ENCODE measurements at places on chromosomes 3 and 15.

GRCh38 chr3:122094693-122095092 is 39.5 kb downstream of the CD86 start:
- DNase-seq = no peak

- DNase-seq = no peak
These were observed 262.9 kb downstream of the ZIC1 start for GRCh38 chr3:147672035-147672434.

GRCh38 chr15:85702321-85703101 is 92.2 kb downstream of the KLHL25 start:
- DNase-seq = no peak

DNA sequence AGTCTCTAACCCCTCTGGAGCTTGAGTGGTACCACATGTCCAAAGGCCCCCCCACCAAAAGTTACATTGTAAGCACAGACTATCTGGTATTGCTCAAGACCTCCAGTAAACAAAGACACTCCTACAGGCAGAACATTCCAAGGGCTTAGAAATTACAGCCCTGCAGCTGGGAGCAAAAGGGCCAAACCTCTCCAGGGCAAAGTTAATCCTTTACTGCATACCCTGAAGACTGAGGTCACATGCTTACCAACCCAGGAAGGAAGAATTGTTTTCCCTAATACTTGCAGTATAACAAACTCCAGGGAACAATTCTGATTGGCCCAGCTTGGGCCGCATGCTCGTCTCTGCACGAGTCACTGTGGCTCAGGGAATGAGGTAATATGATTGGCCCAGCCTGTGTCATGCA is 266.1 kb upstream of the NR2F2 start:
- DNase-seq = no peak

DNA sequence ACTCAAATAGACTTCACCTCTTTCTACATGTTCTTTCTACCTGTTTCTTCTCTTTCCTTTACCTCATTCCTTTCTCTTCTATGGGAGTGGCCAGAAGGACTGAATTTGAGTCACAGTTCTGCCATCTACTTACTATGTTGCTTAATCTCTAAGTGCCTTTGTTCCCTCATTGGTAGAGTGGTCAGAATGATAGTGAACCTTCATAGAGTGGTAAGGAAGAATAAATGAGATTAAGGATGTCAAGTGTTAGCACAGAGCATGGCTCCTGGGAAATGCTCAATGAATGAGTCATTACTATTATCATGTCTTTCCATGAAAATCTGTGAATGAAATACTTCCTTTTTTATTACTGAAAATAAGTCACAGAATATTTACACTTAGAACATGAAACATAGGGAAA is 17.5 kb downstream of the TMEM207 start:
- DNase-seq = no peak

DNA sequence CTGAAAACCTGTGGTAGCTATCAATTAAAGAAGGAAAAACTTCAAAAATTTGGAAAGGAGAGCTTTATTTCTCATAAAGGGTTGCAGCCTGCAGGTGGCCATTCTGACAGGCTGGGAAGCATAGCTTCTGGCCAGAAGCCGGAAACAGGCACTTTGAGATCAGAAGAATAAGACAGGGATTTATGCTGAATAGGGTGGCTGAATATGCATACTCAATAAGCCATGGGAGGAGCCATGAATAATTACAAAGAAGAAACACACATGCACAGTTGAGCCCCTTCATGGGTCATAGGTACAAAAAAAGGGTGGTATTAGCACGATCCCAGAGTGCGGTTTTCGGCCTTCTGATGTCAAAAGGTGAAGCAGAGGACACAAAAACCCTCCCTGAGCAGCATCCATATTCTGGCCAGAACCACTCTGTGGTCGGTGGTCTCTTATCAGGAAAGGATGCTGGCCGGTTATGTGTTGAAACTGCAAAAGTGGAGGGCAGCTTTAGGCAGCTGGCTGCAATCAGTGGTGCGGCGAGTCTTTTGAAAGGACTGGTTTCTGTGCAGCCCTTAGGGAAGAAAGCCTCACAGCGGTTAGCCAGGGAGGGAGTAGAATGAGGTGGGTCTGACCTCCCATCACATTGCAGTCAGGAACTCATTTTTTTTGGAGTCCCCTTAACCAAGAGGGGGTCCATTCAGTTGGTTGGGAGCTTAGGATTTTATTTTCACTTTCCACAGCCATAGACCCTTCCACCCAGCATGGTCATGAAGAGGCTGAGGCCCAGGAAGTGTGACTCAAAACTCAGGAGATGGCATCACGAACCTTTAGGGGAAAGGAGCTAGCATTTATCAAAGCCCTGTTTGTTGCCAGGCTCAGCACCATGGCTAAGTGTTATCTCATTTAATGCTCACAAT is 34.7 kb upstream of the CCDC174 start:
- no peak for DNase-seq
